AG08395 (cell line): ENCODE measurements at places on chromosomes 6 and 20.

- no peak for DNase-seq
Measured at GRCh38 chr6:142913511-142914047, 31.4 kb downstream of the HIVEP2 start.

DNA sequence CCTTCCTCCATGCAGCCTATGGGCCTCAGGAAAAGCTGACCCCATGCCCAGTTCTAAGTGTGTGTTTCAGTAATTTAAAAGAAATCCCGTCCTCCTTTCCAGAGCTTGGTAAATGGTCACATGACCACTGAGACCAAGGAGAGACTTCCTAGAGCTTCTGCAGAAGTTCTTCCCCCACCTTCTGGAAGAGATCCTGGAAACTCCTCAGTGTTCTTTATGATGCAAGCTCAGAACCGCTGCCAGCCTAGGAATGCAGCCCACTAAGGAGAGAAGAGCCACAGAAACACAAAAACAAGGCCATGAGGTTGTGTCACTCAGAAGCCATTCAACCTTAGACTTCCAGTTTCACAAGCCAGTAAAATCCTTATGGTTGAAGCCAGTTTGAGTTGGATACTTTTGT, 348.4 kb downstream of the TPBG start:
- peak; percentile 66 for DNase-seq

DNA sequence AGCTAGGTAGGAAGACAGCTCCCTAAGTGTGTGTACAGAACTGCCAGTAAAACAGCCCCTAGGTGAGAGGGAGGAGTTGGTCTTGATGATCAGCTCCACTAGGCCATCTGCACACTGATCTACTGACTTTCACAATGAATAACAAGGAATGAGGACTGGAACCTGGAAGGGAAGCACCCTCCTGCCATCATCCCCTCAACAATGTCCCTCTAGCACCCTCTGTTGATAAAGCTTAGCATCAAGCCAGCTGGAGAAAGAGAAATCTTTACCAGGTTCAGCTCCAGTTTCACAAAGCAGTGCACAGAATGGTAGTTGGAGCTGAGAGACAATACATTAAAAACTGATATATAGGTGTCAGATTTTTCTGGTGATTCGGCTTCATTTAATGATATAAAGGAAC, 57.2 kb upstream of the IRAK1BP1 start:
- DNase-seq, result peak; percentile 67

- no peak for DNase-seq
Measured at GRCh38 chr20:60970601-60971000, 281.5 kb upstream of the CDH4 start.

DNA sequence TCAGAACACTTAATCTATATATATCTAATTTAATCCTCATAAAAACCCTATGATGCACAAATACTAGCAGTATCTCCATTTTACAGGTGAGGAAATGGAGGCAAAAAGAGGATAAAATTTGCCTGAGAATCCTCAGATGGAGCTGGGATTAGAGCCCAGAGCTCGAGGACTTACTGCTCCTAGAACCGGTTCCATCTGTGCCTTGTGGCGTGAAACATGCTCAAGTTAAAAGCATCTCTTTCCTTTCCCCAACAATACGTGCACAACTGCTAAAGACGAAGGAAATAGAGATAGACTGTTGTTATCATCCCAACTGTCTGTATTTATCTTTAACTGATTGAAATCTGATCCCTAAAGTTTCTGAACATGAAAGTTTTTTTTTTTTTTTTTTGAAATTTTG, 367.6 kb upstream of the SOX4 start:
- DNase-seq, result no peak

- peak; percentile 68 for DNase-seq
Measured at GRCh38 chr6:104855507-104855906, 4.2 kb downstream of the HACE1 start.

DNA sequence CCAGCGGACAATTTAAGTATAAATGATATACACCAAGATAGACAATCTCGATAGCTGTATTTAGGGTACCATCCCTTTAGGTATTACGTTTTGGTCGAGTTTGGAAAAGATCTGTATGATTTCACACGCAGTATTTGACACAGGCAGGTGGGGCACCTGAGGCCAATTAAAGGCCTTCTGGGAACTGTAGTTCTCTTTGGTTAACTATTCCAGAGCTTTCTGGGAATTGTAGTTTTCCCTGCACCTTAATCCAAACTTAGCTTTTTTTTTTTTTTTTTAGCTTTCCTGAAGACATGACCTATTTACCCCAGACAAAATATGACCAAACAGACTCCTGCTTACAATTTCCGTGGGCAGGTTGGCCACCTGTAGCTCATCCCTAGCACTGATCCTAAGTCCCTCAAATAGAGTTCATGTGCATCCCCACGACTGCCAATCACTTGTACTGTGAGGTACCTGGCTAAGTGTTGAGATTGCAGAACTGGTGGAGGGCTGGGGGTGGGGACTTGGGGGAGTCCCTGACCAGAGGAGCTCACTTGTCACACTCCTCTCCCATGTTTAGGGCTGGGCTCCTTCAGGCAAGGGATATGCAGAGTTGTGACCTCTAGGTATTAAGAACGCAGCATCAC, 999 bp upstream of the EHMT2 start:
- DNase-seq, result no peak

- DNase-seq, result no peak
Measured at GRCh38 chr20:63314015-63314471, 21.1 kb downstream of the COL20A1 start.

GRCh38 chr6:150891888-150892485, 26.5 kb downstream of the MTHFD1L start:
- DNase-seq, result peak; percentile 60

- no peak for DNase-seq
Measured at GRCh38 chr20:17919149-17919548, 49.4 kb downstream of the SNX5 start.
